ENCODE measurements at places on chromosomes 4 and X.

- DNase-seq, result no peak
Measured at GRCh38 chr4:118085700-118086099, 51.4 kb downstream of the NDST3 start.

DNA sequence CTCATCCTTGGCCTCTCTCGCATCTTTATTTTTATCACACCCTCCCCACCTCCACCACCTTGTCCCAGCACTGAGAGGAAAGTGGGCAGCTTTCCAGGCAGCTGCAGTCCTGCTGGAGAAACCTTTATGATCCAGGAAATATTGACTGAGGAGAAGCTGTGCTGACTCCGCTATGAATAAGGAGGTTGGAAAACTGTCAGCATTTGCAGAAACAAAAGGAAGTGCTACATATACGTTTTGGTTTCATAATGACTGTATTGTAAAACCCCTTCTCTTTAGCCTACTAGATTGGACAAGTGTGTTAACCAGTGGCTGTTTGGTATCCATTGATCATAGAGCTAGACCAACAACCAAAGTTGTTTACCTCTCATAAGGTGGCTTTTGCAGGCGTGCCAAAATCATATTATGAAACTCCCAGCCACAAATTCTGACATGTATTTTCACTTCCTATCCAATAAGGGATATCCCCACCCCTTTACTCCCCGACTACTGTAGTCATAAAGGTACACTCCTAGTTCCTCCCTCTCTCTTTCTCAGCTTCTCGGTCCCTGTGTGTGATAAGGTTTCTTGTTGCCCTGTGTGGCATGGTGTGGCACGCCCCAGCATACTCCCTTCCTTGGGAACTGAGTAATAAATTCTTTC lies 88.4 kb downstream of the GPR143 start:
- no peak for DNase-seq

GRCh38 chrX:134669378-134670098 lies 11.3 kb upstream of the PLAC1 start:
- DNase-seq, result peak; percentile 69

GRCh38 chr4:114752391-114753165 lies 154.0 kb downstream of the UGT8 start:
- DNase-seq, result no peak

- no peak for DNase-seq
Measured at GRCh38 chrX:39149761-39150160, 348.5 kb downstream of the MID1IP1 start.

GRCh38 chr4:38610966-38611431 lies 53.0 kb upstream of the KLF3 start:
- DNase-seq, result no peak

GRCh38 chr4:153082322-153083301 lies 121.6 kb upstream of the TRIM2 start:
- no peak for DNase-seq

DNA sequence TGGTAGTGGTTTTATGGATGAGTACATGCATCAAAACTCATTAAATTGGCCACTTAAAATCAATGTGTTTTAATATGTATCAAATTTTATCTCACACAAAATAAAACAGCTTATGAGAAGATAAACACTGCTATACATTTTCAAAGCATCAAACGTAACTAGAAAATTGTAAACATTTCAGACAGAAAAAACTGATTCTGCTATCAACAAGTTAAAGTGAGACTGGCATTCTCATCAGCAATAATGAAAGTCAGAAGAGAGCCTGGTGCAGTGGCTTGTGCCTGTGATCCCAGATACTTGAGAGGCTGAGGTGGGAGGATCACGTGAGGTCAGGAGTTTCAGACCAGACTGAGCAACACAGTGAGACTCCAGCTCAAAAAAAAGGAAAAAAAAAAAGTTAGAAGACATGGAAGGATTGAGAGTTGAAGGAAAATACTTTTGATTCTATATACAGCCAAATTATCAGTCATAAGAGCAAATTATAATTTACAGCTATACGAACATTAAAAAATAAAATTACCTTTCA lies 2.9 kb downstream of the TBCK start:
- DNase-seq, result no peak

DNA sequence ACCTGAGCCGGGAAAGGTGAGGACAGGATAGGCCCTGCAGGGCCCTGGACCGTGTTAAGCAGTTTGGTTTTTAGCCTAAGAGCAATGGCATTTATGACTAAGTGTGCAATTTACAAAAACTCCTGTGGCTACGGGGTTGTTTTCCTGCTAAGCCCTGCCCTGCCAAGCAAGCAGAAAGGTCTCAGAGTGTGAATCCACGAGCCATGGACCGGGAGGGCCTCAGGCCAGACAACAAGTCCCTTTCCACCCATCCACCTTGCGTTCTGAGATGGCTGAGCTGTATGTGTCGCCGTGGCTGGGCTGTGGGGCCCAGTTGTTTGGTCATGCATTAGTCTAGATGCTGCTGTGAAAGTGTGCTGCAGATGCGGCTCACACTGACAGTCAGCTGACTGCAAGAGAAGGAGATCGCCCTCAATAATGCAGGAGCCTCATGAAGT lies 33.9 kb upstream of the AFAP1 start:
- no peak for DNase-seq

- no peak for DNase-seq
Measured at GRCh38 chrX:101395789-101396188, 5.0 kb downstream of the RPL36A start.

DNA sequence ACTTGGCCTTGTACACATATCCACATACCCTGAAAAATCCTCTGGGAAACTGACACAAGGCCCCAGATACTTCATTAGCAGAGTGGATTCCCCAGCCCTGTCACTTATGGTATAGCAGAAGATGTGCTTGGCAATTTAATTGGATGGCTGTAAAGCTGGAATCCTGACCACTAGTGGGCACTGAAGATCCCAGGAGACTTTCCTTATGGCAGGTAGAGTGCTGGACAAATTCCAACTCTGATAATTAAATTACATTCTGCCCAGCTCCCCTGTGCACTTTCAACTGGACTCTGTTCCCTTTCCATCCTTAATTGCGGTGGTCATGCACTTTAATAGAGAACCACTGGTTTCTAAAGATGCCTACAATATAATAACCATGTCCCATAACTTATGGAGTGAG lies 119.8 kb downstream of the DCK start:
- no peak for DNase-seq

GRCh38 chr4:64940698-64941097 lies 531.4 kb upstream of the TECRL start:
- no peak for DNase-seq

GRCh38 chrX:65601126-65601525 lies 66.3 kb upstream of the MSN start:
- DNase-seq, result no peak

- peak; percentile 85 for DNase-seq
Measured at GRCh38 chr4:52721968-52722815, 29.0 kb downstream of the ERVMER34-1 start.

- DNase-seq, result no peak
Measured at GRCh38 chr4:80515496-80515895, 180.0 kb downstream of the CFAP299 start.

DNA sequence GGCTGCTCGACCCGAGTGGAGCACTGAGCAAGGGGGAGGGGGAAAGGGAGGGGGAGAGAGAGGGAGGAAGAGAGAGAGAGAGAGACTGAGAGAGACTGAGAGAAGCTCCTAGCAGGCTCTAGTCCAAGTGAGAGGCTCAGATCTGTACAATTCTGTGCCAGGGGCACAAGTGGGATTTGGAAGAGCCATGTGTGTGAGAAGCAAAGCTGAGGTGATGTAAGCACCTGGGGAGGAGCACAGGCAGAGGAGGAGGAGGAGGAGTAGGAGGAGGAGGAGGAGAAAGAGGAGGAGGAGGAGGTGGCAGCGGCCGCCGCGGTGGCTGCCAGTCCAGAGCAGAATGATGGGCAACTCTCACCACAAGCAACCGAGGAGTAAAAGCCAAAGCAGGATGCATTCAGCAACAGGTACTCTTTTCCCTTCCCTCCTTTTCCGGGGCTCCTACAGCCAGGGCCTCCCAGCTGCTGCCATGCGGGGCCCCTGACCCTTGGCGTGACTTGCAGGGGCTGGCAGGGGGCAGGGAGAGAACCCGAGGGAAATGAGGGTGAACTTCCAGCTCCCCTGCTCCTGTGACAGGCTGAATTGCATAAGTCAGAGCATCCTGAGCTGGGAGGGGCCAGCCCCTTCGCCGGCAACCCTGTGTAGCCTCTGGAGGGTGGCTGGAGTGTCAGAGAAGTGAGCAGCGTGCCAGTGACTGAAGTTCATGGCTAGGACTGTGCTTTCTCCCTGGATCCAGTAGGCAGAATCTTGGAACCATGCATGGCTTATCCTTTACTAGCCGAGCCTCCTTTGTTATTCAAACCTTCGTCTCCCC lies 62.2 kb downstream of the RTL5 start:
- no peak for DNase-seq

DNA sequence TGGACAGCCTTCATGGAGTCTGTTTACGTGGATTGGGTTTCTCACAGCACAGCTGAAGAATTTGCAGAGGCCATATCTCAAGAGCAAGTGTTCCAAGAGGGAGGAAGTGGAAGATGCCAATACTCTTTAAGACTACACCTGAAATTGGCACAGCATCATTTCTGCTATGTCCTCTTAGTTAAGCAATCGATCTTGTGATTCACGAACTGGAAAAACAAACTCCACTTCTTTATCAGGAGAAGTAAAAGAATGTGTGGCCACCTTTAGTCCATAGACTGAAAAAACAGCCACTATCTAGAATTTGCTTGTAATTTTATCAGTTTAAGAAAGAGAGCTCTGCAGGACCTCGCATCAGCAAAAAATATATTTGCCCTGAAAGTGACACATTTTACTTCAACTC lies 473.1 kb upstream of the ATOH1 start:
- DNase-seq, result no peak

GRCh38 chr4:37486166-37486565 lies 200.0 kb downstream of the RELL1 start:
- DNase-seq, result no peak

DNA sequence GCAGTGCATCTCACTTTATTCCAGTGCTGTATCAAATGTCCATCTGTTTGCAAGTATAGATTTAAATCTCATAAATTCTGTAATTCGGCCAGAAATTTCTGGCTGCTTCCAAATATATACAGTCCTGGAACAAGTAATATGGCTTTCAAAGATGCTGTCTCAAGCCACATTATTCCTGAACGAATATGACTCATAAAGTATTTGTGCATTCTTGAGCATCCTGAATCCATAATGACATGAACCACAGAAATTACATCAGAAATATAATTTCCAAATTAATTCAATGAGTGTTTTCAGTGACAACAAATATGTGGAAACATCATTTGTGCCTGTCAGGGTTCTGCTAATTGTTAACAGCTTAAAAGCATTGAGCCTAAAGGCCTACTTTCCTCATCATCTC lies 140.9 kb upstream of the HPGD start:
- no peak for DNase-seq

DNA sequence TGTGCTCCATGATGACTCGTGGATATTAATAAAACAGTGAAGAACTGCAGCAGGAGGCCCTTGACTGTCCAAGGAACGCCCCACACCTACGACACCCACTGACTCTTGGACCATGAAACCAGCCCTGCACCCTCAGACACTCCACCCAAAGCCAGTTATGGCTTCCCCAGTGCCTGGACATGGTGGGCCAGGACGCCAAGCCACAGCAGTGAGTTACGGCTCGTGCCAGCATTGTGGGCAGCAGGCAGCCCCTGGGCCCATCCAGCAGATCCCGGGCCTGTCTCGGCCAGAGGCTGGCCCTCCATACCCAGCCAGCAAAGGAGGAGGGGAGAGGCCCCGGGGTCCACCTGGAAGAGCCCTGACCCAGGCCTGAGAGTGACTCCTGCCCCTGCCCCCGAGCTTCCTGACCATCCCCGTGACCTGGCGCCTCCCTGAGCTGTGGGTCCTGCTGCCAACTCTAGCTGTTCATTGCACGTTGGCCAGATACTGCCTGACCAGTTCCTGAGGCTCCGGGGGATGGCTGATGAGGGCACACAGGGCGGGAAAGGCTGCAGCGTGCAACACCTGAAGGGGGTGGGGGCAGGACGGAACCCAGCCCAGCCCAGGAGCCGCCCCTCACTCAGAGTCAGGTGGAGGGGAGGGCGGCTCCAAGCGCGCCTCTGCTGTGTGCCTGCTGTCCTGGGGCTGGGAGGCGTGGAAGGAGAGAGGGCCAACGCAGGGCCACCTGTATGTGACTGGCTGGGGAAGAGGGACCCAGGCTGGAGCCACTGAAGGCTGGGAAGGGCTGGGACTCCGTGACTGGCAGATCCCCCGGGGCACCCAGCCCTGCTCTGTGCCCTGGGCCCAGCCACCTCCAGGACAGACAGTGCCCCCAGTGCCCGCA lies 739 bp downstream of the SLC49A3 start:
- no peak for DNase-seq

GRCh38 chrX:17968367-17968766 lies 107.3 kb upstream of the RAI2 start:
- no peak for DNase-seq

- no peak for DNase-seq
Measured at GRCh38 chr4:177957596-177958360, 515.5 kb upstream of the AGA start.

DNA sequence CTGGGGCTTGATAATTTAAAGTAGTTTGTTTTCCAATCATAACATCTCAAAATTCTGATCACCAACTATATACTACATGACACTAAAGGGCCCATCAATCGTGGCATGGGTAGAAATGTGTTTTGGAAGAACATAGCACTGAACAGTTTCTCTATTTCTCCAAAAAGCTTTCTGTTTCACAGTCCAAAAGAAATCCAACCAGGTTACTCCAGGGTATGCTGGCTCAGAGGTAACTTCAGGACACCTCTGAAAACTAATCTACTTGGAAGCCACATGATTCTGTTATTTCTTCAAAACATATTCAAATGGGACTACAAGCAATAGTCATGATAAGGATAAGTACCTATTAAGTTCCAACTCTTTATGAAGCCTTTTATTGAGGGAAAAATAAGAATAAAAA lies 8.3 kb downstream of the PHKA1 start:
- no peak for DNase-seq

GRCh38 chrX:49192722-49193328 lies 6.7 kb upstream of the PRICKLE3 start:
- DNase-seq, result no peak

- DNase-seq, result no peak
Measured at GRCh38 chr4:184747034-184747830, 13.3 kb upstream of the CENPU start.

GRCh38 chr4:3405176-3405575 lies 36.6 kb upstream of the HGFAC start:
- no peak for DNase-seq

GRCh38 chr4:77433418-77433733 lies 172.2 kb upstream of the CXCL13 start:
- no peak for DNase-seq

- no peak for DNase-seq
Measured at GRCh38 chrX:22516893-22517292, 244.2 kb downstream of the CBLL2 start.

- no peak for DNase-seq
Measured at GRCh38 chr4:40956721-40957255, 207.0 kb downstream of the NSUN7 start.

- DNase-seq, result no peak
Measured at GRCh38 chr4:122827258-122827878, 737 bp downstream of the FGF2 start.

GRCh38 chr4:43763029-43763610 lies 685.5 kb downstream of the KCTD8 start:
- no peak for DNase-seq

- no peak for DNase-seq
Measured at GRCh38 chr4:16066586-16067128, 17.2 kb downstream of the PROM1 start.

GRCh38 chr4:153521999-153522801 lies 56.0 kb downstream of the TMEM131L start:
- DNase-seq, result no peak
